ENCODE measurements at places on chromosomes 13 and 19.

GRCh38 chr19:6032827-6033226, 54.9 kb upstream of the RANBP3 start:
- no peak for DNase-seq

DNA sequence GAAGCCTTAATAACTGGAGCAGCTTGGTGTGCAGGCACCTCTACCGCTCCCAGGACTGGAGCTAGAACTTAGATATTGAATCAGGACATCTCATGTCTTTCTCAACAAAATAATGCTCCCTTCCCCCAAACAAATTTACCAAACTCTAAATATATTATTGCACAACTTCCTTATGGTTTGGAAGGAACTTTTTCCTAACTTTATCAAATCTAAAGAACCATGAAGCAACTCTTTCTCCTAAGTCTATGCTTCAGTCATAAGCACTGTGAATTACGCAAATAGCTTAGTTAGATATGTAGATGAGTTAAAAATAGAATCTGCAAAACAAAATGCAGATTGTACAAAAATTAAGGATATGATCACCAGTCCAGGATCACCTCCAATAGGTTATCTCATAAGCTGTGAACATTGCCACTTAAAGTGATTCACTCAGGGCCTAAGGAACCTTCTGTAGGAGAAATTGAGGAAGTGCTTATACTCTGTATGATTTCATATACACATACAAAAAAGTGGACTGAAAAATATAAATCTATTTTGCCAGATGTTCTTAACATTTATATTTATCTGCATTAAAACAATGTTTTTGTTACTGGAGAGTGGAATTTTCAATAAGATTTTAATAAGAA, 20.4 kb upstream of the MAB21L1 start:
- DNase-seq: no peak

- no peak for DNase-seq
Observed at GRCh38 chr19:51797480-51797879, 2.5 kb downstream of the FPR3 start.

DNA sequence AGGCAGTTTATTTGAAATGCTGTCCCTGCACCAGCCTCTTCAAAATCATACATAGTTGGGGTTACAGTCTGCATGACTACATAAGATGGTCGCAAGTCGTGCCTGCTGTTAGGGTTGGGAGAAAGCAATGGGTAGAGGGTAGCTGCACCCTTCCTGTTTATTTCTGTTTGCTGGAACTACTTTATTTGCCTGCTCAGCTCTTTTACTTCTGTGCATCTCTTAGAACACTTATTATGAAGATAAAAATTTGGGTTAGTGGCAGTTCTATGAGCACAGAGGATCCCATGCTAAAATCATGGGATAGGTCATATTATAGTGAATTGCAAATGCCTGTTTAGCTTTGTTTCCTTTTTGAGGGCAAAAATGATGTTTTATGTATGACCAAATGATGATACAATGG, 160.1 kb downstream of the MYO16 start:
- DNase-seq: no peak

DNA sequence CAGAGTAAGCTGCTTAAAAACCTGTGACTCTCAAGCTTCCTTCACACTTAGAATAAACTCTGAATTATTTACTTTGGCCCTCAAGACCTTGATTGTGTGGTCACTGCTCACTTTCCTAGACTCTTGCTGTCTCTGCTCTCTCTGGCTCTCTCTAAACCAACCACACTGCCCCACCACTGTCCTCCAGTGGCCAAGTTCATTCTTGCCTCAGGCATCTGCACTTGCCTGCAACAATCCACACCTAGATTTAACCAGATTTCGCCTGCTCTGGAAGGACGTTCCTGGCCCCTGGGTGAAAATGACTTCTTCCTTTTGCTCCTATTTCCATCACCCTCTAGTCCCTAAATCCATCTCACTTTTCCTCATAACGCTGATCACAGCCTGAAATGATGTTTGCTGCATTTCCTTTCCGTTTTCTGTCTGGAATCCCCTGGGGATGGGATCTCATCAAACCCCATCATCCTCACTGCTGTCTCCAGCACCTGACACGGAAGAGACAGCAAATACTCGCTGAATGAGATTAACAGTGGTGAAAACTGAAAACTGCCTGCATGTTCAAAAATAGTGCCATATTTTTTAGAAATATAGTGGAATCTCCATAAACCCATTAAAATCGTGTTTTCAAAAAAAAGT, 232.6 kb downstream of the UQCRFS1 start:
- DNase-seq: no peak
